SJSA1 (cell line): ENCODE measurements at places on chromosomes 13 and 19.

DNA sequence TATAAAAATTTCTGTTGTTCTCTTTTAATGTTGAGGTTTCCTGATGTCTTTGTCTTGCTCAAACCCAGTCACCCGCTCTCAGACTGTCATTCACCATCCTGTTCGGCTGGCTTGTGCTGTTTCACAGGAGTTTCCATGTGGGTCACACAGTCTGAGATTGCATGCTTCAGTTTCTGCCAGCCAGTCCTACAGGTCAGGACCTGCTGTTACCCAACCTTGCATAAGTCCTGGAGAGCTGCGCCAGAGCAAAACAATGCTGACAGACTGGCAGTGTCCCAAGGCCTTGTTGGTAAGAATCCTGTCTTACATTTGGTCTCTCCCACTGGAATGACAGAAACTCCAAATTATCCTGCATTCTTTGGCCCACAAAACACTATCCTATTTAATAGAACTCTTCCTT, 340.0 kb upstream of the SLITRK5 start:
- DNase-seq = no peak

- no peak for DNase-seq
Measured at GRCh38 chr19:29988351-29988750, 46.3 kb downstream of the URI1 start.

- no peak for DNase-seq
Measured at GRCh38 chr13:50425772-50426171, 410.5 kb downstream of the KCNRG start.

DNA sequence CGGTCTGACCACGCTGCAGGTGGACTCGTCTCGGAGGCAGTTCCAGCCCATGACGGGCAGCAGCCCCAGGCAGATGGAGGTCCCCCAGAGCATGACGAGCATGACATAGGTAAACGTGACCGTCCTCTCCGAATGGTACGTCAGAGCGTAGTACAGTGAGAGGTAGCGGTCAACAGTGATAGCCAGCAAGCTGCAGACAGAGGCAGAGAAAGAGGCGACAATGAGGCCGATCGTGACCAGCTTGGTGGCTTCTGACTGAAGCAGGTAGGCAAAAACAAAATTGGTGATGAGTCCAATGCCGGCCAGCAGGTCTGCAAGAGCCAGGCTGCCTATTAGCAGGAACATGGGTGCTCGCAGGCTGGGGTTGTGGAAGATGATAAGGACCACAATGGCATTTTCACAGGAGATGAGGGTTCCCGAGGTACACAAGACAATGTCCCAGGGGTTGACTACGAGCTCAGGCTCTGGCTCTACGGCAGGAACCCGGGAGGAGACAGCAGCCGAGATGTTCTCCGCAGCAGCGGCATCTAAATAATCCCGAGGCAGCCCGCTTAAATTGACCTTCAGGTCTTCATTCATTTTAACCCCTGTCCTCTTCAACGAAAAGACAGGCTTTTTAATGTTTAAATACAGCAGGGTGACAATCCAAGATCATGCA, 1.2 kb downstream of the GPR12 start:
- DNase-seq = no peak

DNA sequence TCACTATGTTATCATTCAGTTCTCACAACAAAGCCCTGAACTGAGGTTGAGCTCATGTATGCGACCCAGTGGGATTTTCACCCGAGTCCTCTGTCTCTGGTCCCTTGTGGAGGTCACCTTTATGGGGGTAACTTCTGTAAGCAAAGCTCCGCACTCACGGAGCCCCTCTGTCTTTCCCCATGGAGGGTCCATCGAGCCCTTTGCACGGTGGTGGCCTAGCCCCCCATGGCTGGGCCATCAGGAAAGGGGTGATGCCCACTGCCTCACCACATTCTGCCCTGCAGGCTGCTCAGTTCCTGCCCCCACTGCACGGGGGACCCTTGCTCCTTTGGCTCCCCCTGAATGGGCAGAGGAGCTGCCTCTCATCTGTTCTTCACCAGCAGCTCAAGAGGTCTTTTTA, 39.6 kb downstream of the CHST8 start:
- no peak for DNase-seq

GRCh38 chr19:30886222-30886621, 463.0 kb downstream of the TSHZ3 start:
- DNase-seq = no peak

DNA sequence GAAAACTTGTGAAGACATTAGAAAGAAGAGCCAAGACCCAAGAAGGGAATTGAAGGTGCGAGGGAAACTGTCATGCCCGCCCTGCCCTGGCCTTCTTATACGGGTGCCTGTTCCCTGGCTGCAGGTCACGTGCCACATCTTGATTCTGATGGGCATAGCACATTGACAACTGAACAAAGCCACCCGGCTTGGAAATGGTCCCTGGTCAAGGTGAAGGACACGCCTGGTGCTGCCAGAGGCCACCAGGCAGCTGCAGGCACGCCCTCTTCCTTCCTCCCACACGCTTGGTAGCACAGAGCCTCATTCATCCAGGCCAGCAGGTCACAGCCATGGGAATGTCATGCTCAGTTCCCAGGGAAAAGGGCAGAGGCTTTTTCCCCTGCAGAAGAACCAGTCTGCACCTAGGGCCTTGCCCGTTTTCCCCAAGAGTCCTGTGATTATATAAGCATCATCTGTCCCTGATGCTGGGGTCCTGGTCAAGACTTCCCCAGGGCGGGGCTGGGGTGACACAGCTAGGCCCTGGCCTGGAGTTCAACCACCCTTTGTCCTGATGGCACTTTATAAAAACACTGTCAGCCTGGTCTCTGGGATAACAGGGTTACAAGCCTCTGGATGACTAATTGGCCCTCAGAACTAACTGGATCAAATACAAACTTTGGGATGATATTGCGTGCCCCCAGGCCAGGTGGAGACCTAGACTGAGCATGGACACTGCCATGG, 56.0 kb downstream of the CDADC1 start:
- DNase-seq = no peak
